Muscle of back (tissue), 13 donors: ENCODE measurements at places on chromosomes 3 and 15.

DNA sequence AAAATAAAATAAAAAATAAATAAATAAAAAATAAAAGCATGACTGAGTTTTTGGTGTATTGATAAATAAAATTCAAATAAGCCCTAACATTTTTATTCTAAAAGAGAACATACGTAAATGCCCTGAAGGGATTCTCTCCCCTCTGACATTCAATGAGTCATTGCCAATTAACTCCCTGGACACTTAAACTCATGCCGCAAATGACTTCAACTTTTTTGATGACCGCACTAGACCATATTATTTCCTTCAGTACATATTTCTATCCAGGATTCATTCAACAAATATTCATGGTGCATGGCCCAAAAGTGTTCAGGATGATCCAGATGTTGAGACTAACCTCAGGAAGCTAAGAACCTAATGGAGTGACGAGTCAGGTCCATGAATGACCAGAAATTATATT lies 195.9 kb upstream of the LRRN1 start:
- no peak for DNase-seq

DNA sequence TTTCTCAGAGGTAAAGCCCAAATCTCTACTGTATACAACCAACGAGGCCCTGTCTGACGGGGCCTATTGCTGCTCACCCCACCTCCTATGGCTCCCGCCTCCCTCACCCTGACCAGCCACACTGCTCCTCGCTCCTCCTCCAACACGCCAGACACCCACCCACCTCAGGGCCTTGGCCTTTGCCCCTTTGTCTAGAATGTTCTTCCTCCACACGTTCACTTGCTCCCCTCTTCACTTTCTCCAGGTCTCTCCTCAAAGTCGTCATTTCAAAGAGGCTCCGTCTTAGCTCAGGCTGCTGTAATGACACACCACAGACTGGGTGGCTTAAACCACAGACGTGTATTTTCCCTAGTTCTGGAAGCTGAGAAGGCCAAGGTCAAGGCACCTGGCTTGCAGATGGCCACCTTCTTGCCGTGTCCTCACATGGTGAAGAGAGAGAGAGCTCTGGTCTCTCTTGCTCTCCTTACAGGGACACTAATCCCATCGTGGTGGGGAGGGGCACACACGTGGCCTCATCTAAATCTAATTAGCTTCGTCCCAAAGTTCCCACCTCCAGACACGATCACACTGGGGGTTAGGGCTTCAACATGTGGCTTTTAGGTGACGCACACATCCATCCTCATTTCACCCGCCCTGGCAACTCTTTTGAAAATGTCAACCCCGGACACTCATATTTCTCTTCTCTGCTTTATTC lies 98.2 kb downstream of the TLE3 start:
- no peak for DNase-seq

DNA sequence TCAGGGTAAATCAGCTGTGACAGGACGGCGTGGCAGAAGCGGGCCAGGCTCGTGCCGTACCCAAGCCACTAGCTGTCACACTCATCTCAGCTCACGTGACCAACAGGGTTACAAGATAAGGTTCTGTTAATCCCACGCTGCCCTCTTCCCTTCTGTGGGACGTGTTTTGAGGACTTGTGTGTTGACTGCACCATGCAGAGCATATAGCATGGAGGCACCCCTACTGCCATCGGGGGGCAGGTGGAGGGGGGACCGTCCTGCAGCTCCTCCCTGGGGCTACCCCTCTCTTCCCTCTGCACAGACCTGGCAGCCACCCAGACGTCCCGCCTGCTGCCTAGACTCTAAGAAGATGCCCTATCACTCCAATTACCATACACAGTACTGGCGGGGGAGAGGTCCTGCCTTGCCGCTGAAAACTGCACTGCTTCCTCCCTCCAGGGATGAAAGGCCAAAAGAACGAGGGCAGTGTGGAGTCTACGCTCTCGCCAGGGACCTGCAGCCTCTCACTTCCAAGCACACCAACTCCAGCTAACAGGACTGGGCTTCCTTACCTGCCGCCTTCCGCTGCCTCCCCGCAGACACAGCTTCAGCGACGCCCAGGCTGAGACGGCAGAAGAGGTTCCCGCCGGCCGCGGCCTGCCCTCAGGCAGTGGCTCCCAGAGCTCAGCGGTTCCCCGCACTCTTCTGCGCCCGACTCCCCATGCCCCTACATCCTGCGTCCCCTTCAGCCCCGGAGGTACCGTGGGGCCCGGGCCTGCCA lies at the start of gene TNK2:
Gene TNK2 (minus strand): TSS at position 618 of the 760 bp plus-strand sequence. CDS start 19,963 bp downstream, outside the sequence.
- peak; percentile 62 for DNase-seq

DNA sequence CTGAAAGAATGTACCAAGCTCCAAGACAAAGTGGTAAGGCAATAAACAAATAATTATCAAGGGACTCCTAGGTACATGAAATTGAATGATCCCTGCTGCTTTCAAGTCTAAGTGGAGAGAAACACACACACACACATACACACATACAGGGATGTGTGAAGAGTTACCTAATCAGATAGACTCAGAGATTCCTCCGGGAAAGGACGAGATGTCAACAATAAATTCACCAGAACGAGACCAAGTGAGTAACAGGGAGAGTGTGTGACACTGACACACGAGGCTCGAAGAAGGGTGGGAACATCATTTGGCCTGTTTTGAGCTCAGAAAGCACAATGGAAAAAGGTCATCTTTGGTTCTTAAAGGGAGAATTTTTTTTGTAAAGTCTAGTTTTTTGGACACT lies 13.4 kb downstream of the LRIG1 start:
- DNase-seq = peak; percentile 59

DNA sequence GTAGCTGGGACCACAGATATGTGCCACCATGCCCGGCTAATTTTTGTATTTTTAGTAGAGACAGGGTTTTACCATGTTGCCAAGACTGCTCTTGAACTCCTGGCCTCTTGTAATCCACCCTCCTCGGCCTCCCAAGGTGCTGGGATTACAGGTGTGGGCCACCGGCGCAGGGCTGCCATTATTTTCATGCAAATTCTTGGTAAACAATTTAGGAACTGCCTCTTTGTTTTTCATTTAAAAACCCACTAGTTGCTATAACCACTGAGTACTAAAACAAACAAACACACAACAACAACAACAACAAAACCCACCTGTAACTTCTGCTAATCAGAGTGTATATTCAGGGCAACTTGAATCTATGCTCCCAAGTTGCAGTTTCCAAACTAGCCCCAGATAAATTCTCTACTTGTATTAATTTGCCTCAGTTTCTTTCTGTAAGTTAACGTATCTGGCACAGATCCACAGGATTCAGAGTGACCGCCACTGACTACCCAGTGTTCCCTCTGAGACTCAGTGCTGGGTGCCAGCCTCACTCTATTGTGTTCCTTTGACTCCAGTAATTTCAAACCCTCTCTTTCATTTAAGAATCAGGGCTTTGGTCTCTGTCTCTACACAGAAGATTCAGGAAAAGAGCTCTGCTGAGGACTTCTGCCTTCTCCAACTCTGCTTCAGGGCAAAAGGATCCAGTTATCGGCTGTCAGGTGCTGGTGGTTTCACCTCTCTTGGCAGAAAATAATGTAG lies 18.6 kb upstream of the ZNF710 start:
- DNase-seq = no peak

DNA sequence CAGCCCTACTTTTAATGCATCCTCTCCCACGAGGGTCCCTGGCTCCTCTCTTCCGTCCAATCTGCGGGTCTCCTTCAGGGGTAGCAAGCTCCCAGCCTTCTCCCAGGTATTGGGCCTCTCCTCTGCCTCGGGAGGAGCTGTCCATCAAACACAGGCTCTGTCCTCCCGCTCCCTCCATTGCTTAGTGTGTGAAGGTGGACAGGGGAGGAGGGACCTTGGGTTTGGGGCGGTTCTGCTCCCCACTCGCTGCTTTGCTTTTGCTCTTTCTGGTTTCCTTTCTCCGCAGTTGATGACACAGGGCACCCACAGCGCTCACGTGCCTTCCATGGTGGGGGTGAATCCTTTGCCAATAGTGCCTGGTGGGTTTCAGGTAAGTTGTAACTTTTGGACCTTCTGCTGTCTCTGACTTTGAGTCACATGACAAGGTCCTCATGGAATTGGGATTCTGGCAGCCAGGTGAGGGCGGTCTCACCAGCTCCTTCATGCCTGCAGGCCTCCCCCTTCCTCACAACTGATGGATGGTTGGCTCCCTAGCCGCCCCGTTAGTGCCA lies 18.9 kb downstream of the MUC20 start:
- no peak for DNase-seq

DNA sequence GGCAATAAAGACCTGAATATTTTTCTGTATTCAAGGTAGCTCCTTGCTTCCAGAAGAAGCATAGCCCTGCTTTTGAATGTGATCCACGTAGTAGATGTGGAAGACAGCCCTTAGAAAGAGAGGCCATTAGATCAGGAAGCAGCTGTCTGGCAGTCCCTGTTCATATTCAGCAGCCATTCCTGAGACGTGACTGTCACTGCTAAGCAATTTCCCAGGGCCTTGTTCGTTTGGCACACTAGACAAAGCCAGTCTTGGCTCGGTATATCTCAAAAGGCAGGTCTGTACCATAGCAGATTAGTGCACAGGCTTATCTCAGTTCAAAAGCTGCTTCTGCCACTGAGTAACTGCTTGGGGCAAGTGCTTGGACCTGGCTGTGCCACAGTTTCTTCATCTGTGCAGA lies 287.8 kb upstream of the MCTP2 start:
- DNase-seq = peak; percentile 67

DNA sequence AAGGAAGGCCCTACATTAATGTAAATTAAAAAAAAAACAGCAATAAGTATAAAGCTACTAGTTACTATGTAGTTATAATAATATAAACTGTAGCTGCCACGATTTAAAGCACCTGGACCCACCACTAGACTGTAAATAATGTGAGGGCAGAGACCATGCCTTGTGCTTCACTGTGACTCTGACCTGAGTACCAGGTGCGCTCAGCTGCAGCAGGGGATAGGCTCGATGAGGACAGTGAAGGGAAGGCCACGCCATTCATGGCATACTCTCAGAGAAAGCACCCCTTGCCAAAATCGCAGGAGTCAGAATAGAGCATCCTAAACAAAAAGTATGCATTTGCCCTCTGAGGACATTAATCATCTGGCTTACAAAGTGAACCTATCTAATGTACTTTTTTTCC lies 5.1 kb downstream of the FSTL1 start:
- DNase-seq = no peak

DNA sequence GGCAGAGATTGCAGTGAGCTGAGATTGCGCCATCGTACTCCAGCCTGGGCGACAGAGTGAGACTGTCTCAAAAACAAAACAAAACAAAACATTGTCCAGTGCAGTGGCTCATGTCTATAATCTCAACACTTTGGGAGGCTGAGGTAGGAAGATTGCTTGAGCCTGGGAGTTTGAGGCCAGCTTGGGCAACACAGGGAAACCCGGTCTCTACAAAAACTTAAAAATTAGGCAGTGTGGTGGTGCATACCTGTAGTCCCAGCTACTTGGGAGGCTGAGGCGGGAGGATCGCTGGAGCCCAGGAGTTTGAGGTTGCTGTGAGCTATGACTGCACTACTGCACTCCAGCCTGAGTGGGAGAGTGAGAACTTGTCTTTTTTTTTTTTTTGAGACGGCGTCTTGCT lies 27.2 kb upstream of the MOBP start:
- DNase-seq = no peak

DNA sequence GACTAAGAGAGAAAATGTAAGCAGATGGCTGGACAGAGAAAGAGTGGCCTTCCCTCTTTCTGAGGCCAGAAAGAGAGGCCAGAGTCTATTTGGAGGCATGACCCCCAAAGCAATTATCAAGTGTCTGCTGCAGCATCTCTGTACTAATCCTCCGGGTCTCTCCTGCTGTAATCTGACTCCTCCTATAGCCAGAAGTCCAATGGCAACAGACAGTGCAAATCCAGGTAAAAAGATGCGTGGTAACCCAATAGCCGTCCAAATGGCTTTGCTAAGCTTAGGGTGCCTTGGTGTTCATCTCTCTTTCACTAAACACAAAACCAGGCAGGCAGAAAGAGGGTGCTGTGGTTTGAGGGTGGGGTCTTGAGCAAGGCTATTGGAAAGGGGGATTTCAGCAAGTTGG lies 91.6 kb downstream of the ADCY5 start:
- no peak for DNase-seq

DNA sequence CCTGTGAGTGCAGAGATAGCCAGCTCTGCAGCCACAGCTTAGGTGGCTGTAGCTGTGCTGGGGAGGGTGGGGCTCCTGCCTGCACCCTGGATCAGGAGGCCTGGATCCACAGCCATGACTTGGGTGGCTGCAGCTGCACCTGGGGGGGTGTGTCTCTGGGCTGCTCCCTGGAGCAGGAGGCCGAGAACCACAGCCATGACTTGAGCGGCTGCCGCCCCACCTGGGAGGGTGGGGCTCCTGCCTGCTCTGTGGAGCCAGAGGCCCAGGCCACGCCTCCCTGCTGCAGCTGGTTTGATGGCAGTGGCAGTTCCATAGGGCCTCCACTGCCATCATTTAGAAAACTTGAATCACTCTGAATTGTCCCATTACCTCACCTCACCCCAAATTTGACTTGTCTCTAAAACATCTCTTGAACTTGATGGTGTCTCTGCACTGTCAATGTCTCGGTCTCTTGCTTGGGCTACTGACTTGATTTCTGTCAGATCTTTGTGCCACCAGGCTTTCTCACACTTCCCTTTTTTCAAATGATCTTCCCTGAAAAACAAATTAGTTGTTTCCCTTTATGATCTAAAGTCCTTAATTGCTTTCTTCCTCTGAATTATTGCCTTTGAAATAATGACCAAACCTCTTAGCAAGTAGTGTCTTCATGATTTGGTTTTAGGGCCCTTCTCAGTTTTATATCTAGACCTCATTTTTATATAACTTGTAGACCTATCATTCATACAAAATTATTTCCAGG lies 313.2 kb upstream of the MME start:
- DNase-seq = no peak

DNA sequence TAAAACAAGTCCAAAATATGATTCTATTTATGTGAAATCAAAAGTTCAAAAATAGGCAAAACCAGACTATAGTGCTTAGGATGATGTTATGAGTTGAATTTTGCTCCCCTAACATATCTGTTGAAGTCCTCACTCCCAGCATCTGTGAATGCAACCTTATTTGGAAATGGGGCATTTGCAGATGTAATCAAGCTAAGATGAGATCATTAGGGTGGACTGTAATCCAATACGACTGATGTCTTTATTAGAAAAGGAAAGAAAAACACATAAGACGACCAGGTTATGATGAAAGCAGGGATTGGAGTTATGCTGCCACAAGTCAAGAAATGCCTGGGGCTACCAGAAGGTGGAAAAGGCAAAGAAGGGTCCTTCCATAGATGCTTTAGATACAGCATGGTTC lies 110.5 kb upstream of the CCDC39 start:
- DNase-seq = no peak

DNA sequence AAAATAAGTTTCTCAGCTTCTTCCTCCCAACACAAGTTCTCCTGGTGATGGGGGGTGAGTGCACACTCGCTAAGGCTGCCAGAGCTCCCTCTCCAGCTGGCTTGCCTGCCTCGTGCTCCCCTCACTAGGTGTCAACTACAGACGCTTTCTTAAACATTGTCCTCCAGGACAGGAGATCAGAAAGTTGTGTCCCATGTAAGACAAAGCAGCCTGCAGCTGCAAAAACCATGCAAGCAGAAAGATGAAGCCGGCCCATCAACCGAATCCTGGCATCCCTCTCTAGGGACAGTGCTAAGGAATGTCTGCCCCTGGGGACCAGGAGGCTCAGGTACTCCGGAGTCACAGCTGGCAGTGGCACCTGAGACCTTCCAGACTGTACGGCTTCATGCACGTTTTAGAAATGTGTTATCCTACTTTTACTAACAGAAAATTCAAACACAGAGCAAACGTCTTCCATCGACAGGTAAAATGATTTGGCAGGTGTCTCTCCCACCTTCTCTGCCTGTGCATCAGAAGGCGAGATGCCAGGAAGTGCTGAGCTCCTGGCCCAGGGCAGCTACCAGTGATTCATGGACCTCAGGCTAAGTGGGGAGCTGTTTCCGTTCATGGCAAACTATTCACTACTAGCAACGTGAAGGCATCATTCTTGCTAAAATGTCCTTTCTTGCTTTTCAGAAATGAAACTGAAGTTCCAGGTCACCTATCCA lies 246.1 kb downstream of the ADAMTS17 start:
- no peak for DNase-seq
